ENCODE measurements at places on chromosomes 12 and 14.

DNA sequence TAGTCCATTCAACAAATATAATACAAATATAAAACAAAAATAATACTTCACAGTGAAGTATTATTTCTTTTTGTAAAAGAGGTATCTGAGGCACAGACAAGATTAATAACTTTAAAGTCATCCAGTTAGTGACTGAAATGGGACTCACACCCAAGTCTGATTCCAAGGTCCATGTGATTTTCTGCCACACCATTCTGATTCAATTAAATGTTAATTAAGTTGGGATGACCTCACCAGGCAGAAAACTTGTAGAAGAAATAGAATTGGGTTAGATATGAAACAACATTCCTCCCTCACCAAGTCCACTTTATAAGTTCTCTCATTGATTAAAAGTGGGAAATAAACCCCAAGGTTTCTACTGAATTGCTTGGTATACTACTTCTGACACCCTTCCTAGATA is 34.4 kb downstream of the DIO2 start:
- no peak for DNase-seq

DNA sequence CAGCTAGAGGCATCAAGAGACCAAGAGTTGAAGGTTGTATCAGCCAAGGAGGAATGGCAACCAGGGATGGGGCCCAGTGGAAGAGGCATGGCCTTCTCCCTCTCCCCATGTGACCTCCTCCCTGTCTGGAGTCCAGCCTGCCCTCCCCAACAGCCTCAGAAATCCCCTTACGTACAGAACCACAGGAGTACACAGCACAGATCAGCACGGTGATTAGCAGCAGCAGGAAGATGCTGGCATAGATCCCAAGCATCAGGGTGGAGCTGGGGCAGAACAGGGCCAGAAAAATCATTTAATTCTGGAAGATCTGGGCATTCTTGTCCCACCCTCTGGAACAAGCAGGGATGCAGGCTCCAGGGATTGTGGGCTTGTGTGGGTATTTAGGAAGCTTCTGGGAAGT is 14.4 kb downstream of the ADCY6 start:
- DNase-seq, result no peak

DNA sequence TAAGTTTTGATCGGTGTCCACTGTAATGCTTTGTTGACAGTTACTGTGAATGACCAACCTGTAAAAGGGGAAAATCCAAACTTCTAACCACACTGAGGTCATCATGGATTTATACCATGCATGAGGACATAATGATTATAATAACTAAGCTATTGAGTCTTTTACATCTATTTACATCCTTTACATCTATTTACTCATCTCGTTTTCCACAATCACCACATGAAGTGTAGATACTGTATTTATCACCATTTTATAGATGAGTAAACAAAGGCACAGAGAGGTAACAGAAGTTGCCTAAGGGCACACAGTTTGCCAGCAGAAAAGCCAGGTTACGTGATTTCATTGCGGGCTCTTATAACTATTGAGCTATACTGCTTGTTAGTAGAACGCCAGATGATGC is 27.9 kb upstream of the EID3 start:
- no peak for DNase-seq

GRCh38 chr12:110079477-110080400 is 31.4 kb upstream of the C12orf76 start:
- peak; percentile 94 for DNase-seq

GRCh38 chr14:36515105-36515593 is 4.9 kb downstream of the NKX2-1 start:
- no peak for DNase-seq

DNA sequence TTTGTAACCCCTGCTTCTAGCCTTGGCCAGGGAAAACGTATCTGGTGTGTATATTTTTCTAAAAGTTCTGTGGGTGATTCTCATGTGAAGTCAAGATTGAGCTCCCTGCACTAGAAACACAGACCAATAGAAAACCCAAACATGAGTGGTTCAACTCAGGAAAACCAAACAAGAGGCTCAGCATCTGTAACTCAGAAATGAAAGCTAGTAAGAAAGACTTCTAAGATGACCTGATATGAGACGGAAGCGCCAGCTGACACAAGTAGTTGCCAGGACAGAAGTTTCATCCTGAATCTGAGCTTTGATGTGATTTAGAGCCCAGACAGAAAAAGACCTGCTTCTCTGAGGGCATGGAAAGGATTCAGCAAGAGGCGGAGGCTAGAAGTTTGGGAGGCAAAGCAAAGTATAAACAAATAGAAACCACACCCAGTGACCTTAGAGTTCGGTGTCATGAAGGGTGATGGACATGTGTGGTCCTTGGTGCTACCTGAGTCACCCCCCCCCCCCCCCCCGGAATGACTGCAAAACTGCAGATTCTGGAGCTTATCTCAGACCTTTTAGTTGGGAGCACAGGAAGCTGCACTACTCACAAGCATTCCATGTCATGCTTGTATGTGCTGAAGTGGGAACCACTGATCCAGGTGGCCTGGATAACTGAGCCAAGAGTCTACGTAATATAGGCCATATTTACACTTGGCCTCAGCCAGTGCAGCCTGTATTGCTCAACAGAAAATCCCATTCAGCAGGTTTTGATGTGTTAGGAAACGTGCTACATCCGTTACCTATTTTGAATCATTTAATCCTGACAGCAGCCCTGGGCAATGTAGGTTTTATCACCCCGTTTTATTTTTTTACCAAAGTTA is 191.3 kb downstream of the ANO6 start:
- no peak for DNase-seq

GRCh38 chr12:56518570-56518969 is 3.0 kb upstream of the RBMS2 start:
- no peak for DNase-seq

GRCh38 chr14:23071921-23072539 is 14.7 kb upstream of the CDH24 start:
- no peak for DNase-seq

- peak; percentile 88 for DNase-seq
Measured at GRCh38 chr14:22472935-22473854, 115.8 kb downstream of the DAD1 start.

GRCh38 chr14:92302481-92302880 is 20.5 kb upstream of the SLC24A4 start:
- DNase-seq, result no peak

DNA sequence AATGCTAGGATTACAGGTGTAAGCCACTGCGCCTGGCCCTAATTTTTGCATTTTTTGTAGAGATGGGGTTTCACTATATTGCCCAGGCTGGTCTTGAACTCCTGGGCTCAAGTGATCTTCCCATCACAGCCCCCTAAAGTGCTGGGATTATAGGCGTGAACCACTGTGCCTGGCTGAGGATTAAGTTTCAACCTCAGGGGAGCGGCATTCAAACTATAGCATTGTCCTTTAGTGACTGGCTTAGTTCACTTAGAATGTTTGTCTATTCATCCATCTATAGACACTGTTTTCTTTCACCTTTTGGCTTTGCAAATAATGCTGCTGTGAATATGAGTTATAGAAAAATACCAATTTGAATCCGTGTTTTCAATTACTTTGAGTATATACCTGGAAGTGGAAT is 25.2 kb downstream of the PTPN11 start:
- DNase-seq, result no peak

- DNase-seq, result no peak
Measured at GRCh38 chr14:48723841-48724495, 862.2 kb downstream of the RPS29 start.

DNA sequence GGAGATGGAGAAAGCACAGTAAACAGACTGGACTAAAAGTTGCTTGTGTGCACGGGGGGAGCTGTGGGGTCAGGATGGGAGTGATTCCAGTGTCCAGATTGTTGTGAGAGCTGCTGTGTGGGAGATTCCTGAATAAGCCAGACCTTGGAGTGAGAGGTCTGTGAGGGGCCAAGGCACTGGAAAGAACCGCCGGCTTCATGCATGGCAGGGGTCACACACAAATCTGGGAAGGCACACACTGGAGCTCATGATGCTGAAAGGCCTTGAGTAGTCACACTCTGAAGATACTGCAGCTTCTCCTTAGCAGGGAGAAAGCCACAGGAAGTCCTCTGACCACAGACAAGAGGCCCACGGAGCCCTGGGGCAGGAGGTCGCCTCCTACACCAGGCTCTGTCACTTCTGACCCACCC is 23.1 kb downstream of the ADCY6 start:
- peak; percentile 60 for DNase-seq

Measured in GM12865 (cell line).